ENCODE measurements at places on chromosomes 1 and 21.

DNA sequence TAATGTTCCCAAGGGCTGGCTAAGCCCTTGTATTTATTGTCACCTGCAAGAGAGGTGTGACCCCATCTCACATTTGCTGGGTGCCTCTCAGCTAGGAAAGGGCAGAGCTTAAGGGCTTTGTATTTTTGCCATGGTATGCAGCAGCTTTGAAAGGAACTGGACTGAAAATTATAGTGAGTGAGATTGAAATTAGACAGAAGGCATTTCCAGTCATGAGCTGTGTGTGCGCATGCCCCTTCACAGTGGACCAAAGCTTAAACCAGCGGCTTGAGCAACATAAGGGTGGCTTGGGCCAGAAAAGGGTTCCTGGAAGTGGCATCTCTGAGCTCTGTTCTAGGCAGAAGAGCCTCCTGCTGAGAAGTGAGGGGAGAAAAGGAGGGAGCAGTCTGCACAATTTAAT lies 19.8 kb downstream of the MYOG start:
- DNase-seq, result no peak

DNA sequence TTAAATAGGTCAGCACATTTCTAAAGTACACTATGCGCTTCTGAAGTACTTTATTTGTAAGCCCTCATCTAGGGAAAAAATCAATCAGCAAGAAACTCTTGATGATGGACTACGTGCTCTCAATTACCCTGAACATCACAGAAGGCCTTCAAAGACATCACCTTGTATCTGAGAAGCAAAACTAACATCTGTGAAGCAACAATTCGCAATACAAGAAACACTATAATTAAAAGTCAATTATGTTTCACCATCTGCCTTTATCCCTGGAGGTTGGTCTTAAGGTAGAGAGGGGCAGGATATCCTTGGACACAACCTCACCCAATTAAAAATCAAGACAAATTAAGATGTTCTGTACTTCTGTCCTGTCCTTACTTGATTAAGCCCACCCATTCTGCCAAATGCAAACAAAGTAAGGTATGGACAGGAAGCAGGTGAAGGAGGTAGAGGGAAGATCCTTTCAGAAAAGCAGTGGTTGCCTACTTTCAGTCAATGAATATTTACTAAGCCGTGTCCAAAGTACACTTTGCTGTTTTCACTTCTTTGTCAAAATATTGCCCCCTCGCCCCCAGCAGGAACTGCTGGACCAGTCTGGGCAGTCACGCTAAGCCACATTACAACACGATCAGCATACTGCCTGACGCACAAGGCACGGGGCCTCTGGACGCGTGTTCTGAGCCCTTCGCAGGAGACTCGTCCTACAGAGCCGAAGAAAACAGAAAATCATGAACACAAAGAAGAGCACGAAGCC lies 887 bp downstream of the SLC19A2 start:
- peak; percentile 70 for DNase-seq

DNA sequence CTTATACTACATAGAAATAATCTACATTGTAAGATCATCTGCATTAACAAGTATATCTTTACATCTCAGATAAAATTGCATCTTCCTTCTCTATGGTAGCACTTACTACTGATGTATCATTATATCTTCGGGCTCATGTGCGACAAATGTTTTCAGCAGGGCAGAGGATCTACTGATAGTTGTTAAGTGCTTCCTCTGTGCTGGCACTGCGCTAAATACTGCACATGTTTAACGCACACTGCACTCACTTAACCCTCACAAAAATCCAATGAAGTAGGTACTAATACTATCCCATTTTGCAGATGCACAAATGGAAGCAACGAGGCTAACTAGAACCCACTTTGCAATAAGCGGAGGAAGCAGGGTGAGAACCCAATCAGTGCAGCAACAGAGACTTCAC lies 75.6 kb upstream of the USP25 start:
- no peak for DNase-seq

DNA sequence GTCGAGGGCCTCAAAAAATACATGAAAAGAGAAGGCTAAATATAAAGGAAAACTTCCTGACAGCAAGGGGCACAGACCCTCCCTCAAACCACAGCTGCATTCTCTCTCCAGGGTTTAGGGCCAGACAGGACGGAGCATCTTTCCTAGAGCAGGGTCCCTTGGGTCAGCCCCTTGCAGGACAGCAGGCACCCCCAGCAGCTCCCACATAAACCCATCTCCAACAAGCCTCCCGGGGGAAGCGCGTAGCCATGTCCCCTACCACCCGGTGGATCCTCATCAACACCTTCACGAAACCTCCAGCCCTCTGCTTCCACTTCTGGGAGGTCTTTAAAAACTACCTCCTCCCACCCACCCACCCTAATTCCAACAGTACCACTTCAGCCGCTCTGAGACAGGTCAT lies 59.5 kb downstream of the CD46 start:
- no peak for DNase-seq

Data from brain microvascular endothelial cell (primary cell).